ENCODE measurements at places on chromosomes 13 and 19.
A peak's percentile ranks its signal among the peaks of the same experiment; 100 is the strongest.

GRCh38 chr19:56597696-56598095 lies 2.6 kb downstream of the ZNF71 start:
- no peak for DNase-seq

GRCh38 chr13:80798576-80799133 lies 457.7 kb upstream of the SPRY2 start:
- no peak for DNase-seq

DNA sequence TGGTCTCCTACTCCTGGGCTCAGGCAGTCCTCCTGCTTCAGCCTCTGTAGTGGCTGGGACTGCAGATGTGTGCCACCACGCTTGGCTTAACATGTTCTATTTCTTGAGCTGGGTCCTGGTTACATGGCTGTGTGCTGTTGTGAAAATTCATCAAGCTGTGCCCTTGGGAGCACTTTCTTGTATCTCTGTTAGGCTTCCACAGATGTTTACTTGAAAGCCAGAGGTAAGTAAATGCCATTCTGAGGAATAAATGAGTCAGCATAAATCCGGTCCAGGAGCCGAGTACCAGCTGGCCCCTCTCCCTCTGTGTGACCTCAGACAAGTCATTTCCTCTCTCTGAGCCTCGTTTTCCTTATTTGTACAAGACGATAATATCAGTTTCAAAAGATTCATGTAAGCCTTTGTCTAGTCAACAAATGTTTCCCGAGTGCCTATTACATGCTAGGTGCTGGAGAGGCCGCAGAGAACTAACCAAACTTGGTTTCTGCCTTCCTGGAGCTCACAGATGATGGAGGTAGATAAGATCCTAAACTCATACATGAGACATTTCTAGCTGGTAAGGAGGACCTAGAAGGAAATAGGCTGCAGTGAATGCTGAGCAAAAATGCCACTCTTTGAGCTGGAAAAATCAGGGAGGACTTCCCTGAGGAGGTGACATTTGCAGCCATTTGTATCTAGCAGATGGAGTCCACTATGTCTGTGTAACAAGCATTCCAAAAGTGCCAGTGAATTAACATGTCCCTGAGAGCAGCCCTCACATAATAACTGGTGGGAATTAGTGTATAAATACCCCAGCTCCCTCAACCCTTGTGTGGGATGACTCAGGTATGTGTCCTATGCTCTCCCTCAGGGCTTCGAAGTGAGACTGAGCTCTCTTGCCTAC lies 2.7 kb upstream of the RASAL3 start:
- no peak for DNase-seq

DNA sequence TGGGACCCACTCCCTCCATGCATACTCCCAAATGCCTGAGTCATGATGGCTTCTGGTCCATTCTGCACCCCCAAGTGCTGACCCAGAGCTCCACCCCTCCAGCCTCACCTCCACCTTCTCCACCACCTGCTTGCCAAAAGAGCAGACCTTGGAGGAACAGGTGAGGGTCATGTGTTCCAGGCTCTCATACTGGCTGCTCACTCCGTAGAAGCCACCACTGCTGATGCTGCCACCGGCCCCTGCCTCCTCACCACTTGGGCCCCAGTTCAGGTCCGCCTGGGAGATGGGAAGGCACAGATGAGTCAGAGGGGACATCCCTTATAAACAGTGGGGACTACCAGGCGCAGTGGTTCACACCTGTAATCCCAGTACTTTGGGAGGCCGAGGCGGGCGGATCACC lies 7.9 kb downstream of the CD37 start:
- peak; percentile 54 for DNase-seq

DNA sequence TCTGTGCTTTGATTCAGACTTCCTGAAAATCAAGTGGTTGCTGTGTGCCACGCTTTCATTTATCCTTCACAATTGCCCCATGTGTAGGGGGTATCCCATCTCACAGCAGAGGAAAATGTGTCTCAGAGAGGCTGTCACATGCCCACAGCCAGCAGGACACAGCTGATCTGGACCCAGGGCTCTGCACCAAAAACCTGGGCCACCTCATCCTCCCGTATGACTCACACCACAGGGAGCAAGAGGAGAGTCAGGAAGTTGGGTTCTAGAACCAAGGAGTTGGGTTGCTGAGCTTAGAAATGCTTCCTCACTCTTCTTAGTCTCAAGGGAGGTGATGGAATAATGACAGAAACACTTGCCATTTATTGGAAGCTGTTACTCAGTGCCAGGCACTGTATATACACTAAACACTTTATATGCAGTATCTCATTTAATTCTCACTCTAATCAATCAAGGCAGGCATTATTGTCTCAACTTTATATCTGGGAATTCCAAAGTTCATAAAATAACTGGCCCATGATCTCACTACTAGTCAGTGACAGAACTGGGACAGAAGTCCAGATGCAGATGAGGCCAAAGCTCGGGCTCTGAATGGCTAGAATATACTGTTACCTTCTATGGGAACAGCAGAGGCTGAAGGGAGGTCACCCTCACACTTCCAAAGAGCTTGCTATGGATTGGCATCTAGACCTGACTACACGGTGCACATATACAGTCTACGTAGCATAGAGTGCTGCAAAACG lies 47.7 kb upstream of the ATP12A start:
- no peak for DNase-seq

DNA sequence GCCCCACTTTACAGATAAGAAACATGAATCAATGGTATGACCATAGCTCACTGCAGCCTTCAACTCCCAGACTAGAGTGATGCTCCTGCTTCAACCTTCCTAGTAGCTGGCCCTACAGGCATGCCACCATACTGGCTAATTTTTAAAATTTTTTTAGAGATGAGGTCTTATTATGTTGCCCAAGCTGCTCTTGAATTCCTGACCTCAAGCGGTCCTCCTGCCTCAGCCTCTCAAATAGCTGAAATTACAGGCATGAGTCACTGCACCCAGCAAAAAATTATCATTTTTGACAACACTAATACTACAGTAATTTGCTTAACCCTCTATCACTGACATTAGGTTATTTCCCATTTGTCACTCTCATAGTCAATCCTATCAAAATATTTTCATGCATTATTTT lies 14.7 kb downstream of the CAB39L start:
- DNase-seq: no peak
